ENCODE measurements at places on chromosomes 3 and 15. TPM values are rescaled to one million over a fixed set of nuclear protein-coding genes. Genes with fewer than 3 reads are reported as not detected.

The CADM2 gene
- total RNA-seq: 0.36 TPM

The PRSS50 gene
- total RNA-seq: not detected

The SMCO1 gene
- not detected for total RNA-seq

The SLC24A5 gene
- 1,301 TPM for total RNA-seq

The C2CD4A gene
- under 0.01 TPM for total RNA-seq

The APBA2 gene
- total RNA-seq: 43.6 TPM

The ITGB5 gene
- total RNA-seq: 57.3 TPM

The GOLGA8S gene
- not detected for total RNA-seq

The ADAMTS9 gene
- total RNA-seq: 4.5 TPM

The CYP1A2 gene
- not detected for total RNA-seq

The ECE2 gene
- total RNA-seq: not detected

The MB21D2 gene
- total RNA-seq: 1.4 TPM

The IL20RB gene
- 0.62 TPM for total RNA-seq

The ZDHHC19 gene
- not detected for total RNA-seq

The CCDC39 gene
- total RNA-seq: not detected

The CELSR3 gene
- total RNA-seq: 0.46 TPM

The CFAP92 gene
- total RNA-seq: under 0.01 TPM

The BLM gene
- 20.4 TPM for total RNA-seq

The ZNF660 gene
- total RNA-seq: 1.00 TPM

The ABHD14A gene
- 12.0 TPM for total RNA-seq

The MST1R gene
- total RNA-seq: 1.4 TPM

The KCTD6 gene
- total RNA-seq: 6.5 TPM

The PTH1R gene
- 0.31 TPM for total RNA-seq

The TM6SF1 gene
- total RNA-seq: under 0.01 TPM

The PCSK6 gene
- total RNA-seq: 0.33 TPM

The MST1 gene
- 2.0 TPM for total RNA-seq

The NEK11 gene
- 5.8 TPM for total RNA-seq

The PIF1 gene
- 15.0 TPM for total RNA-seq

The CEMIP gene
- total RNA-seq: 5.6 TPM

The DUOXA2 gene
- not detected for total RNA-seq

The WDR72 gene
- total RNA-seq: 2.9 TPM

The SPATA12 gene
- not detected for total RNA-seq
